ENCODE measurements at places on chromosomes 12 and 14.

GRCh38 chr14:61406198-61406597, 84.8 kb downstream of the PRKCH start:
- DNase-seq = no peak

DNA sequence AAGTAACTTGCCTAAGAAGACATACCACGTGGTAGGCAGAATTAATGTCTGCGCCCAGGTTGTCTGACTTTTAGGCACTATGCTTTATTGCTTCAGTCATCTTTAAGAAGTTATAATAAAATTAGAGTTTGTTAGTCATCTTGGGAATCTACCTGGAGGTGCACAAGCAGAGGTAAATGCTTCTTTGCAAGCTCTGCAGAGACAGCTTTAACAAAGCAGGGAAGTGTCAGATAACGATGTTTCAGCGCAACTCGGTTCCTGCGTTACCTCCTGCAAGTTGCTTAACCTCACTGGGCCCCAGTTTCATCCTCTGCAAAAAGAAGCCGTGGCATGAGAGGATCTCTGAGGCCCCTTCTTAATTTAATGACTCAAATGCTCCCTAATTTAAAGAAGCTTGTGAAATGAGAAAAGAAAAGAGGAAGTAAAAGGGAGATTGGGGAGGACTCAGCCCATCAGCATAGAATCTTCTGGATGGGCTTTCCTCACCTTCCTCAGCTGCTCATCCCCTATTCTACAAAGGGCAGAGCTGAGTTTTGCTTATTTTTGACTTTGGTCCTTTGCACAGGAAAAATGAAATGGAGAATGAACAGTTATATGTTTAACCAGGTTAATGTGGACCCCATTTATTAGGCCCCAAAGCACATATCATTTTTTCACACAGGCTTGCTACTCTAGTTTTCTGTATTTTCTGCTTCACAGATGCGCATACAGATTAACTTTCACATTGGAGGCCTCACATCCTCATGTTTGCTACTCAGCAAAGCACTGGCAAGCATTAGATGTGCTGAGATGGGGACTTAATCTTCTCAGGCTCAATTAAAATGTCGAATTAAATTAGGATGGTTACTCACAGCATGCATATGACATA, 5.1 kb downstream of the ARHGDIB start:
- no peak for DNase-seq

DNA sequence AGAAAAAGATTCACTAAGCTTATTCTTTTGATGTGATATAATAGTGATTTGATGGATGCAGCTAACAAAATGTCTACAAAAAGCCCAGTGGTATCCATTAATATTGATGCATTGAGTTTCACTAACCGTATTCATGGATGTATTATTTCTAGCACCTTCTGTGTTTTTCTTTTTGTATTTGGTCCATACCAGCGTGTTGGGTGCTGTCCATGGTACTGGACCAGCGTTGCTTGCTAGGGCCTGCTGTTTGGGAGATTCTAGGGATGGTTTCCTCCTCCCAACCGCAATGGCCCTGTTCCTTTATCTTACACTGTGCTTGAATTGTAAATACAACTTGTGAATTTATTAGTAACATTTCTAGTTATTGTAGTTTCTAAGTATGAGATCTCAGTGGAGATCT, 31.7 kb downstream of the ANO4 start:
- no peak for DNase-seq

GRCh38 chr12:51904951-51905470, 2.3 kb upstream of the ACVRL1 start:
- no peak for DNase-seq

DNA sequence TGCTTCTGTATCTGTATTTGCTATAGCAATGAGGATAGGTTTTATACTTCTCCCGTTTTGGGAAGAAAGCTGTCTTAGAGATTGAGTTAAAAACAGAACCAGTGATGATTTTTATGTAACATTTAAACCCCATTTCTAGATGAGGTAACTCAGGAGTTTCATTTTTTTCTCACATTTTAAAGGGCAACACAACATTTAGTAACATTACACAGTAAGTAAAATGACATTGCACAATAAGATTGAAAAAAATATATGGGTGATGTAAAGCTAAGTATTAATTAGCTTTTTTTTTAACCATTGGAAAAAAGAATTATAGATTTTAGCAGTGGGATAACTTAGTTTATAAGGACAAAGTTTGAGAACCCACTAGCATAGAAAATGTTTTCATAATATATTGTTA, 25.2 kb upstream of the SCFD1 start:
- DNase-seq = no peak

GRCh38 chr12:43352001-43352400, 200.0 kb downstream of the ADAMTS20 start:
- no peak for DNase-seq

DNA sequence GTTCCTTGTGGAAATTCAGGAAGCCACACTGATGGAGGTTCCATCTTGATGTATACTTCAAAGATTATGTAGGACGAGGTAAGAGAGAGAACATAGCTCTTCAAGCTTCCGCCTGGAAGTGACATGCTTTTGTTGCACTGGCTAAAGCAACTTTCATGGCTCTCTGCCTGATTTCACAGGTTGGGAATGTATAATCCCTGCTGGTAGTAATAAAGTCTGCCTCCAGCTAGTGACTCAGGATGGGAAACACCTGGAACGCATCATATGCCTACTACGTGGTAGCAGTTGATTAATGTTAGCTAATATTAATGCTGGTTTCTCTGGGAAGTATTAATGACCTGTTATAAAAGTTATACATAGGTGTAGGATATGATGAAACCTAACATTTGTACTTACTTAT, 71.1 kb downstream of the PELI2 start:
- DNase-seq = no peak

- DNase-seq = no peak
Measured at GRCh38 chr12:123115409-123116121, 35.3 kb downstream of the PITPNM2 start.

DNA sequence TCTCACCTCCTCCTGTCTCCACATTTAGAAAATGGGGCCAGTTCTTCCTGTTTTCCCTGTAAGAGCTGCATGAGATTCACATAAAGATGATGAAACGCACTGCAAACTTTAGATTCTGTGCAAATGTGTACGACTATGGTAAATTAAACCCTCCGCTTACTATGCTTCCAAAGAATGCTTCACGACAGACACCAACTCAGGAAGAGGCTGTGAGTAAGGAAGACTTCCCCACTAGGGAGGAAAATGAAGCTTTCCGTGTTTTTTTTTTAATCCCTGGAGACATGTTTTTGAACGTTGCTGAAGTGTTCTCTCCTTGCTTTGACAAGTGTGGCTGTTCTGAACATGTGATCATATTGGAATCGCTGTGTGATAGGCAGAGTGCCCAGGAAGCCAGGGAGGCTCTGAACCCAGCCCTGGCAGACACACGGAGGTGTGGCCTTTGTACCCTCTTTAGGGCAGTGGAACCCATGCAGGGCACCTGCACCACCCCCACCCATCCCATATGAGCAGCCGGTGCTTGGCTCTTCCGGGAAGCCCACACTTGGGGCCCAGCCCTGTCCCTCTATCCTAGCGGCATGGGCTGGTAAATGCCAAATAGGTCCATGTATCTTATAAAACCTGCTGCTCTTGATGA, 7.5 kb upstream of the SYNE3 start:
- DNase-seq = no peak

GRCh38 chr14:104689109-104689880, at the start of gene INF2:
TSS of gene INF2 (plus strand) at chr14:104689618. CDS start at chr14:104701366, 11,748 bp downstream.
- peak; percentile 93 for DNase-seq

GRCh38 chr14:87992346-87992717, 650 bp downstream of the GALC start:
- no peak for DNase-seq
